ENCODE measurements at places on chromosomes 3 and 15.

DNA sequence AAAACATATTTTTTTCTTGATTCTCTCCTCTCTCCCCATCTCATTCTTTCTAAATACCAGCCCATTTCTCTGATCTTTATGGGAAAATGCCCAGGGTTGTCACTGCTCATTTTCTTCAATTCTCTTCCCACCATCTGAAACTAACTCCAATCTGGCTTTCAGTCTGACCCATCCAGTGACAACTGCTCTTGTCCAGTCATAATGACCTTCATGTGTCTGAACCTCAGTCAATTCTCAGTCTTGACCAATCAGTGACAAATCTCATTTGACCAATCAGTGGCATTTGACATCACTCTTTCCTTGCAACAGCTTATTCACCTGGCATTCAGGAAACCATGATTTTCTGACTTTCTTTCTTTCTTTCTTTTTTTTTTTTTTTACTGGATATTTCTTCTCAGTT, 15.1 kb downstream of the VEPH1 start:
- DNase-seq, result no peak

- DNase-seq, result no peak
These were observed 80.7 kb downstream of the ABI3BP start for GRCh38 chr3:100912571-100912970.

GRCh38 chr3:155948476-155948875, 78.0 kb downstream of the GMPS start:
- no peak for DNase-seq

GRCh38 chr15:97071668-97072067, 741.2 kb downstream of the NR2F2 start:
- DNase-seq, result no peak

DNA sequence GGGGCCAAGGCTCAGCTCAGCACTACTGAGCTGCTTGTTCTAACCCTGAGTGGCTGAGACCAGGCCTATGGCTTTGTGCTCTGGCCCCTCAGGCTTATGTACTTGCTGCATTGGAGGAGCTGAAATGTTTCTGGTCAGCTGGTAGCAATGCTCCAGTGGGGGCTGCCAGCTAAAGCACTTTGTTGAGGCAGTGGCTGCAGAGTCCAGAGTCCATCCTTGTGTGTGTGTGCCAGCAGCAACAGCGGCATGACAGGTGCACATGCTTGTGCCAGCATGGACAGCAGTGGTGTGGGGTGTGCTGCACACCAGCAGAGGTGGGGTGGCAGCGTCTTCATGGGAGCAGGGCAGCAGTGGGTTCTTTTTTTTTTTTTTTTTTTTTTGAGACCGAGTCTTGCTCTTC, 169.1 kb downstream of the VPS8 start:
- no peak for DNase-seq

GRCh38 chr15:38894243-38894948, 329.8 kb upstream of the RASGRP1 start:
- DNase-seq, result no peak

All from stimulated activated CD4-positive, alpha-beta T cell treated with anti-CD3 and anti-CD28 coated beads, Interleukin-12 subunit alpha, Interleukin-12 subunit beta, amount 100 ng/mL, for 24 hours (primary cell).